ENCODE measurements at places on chromosomes 6 and 20.

GRCh38 chr6:36716476-36717093 lies 19.0 kb downstream of the RAB44 start:
- no peak for DNase-seq

DNA sequence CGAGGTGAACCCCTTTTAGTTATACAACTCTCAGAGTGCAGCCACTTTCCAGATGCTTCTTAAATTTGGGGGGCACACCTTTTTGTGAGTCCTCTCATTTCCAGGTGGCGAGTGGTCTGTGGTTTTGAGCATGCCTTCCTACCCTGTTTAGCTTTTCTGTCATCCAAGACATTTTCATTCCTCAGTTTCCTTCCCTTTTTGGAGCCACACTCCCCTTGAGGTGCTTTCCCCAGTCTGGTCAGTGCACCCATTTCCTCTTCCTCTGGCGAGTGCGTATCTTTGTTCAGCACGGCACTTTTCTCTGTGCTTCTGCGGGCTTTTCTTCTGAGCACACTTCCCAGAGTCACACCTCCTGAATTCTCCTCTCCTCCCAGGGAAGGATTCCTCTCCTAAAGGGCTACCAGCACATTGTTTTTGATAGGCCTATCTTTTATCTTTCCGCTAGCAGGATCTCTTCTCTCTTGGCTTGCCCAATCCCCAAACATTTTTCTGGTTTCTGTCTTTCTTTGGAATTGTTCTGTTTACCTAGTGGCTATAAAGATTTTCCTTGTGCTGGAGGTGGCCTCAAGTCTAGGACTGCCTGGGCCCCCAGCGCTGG lies 1.4 kb downstream of the PHF20 start:
- DNase-seq, result no peak

DNA sequence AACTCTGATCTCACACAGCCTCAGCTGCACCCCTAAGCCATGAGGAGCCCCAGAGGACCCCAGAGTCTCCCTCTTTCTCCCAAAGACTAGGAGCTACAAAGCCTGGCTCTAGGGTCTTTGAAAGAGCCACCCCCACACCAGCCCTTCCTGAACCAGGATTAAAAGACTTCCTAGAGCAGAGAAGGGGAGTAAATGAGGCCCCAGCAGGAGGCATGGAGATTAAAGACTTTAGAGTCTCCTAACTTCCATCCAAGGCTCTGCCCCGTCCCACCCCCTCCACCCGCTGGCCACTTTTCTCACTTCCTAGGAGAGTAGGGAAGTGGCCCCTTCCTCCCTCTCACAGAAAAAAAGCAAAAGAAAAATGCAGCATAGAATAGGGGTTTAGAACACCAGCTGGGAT lies 1.7 kb downstream of the PREX1 start:
- DNase-seq, result no peak

DNA sequence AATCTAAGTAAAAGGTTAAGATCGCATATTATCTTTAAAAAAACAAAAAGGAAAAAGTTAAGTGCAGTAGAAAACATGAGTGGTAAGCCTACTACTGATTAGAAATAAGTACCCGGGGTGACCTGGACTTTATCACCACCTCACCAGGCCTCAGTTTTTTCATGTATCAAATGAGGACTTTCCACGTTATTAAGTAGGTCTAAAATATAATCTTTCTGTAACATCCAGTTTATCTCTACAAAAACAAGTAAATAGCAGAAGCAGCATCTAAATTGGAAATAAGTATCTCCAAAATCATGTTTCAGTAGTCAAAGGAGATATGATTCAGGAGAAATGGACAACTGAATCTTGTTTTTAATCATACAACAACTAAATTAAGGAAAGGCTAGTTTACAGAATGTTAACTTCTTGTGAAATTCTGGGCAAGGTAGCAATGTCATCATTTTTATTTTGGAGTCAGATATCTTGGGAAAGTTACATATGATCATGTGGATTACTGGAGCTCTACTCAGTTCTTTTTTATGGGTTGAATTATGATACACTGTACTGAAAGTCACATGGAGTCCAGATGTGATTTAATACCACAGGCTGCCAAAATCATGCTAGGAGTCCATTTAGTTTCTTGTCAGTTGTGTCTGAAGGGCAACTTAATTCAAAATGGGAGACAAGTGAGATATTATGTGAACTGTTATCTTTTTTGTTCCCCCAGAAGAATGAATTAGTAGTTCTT lies 114.7 kb upstream of the PRL start:
- DNase-seq, result no peak

DNA sequence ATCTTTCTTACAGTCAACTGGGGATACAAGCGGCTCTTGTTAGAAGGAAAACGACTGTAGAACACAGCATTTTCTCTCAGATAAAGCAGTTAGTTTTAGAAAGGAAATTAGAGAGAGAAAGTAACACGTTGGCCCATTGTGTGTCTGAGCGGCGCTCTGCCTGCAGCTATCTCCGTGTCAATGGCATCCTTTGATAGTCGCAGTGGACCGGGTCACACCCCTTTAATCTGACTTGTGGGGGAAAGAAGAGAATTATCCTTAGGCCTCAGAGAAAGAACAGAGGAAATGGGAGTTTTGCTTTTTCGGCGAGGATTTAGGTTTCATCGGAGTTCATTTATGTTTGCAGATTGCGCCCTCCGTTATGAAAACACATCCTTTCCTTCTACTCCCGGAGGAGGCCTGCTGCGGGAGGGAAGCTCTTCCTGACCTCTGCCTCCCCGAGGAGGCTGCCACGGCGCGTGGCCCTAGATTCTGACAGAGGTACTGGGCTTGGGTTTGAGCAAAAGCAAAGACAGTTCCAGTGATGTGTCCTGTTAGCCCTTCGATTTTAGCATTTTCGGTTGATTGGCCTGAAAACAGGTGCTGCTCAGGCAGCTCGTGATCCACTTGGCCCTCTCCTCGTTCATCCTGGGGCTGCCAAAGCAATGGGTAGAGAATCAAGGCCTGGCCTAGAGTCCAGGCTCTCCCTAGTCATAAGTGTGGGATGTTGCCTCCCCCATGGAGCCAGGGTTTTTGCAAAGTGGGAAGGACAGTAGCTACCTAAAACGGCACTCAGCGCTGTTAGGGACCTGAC lies 74.9 kb downstream of the ZDHHC14 start:
- DNase-seq, result no peak

DNA sequence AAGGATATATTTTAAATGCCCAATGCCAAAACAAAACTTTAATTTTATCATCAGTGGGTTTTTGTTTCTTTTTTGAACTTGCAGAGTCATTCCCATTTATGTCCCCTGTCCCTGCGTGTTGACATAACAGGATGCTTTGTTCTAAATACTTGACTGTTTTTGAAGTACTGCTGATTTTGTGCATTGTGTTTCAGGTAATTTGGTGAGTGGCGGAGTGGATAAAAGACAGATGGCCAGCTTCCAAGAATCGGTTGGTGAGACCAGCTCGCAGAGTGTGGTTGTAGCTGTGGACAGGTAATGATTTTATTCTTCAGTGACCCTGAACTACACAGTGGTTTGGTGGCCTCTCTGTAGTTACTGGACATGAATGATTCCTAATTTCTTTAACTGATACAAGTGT lies 50.5 kb upstream of the CSE1L start:
- no peak for DNase-seq

DNA sequence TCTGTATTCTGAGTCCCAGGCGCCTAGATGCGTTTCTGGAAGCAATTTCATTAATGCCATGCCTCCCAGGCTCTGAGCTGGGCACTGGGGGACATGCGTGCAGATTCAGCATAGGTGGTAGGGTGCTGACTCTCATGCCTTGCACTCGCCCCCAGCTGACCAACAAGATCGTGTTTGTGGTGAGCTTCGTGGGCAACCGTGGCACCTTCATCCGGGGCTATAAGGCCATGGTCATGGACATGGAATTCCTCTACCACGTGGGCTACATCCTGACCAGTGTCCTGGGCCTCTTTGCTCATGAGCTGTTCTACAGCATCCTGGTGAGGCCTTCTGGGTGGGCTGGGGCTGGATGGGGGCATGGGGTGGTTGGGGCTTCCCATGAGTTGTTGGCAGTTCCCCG lies 21.6 kb downstream of the UQCC2 start:
- DNase-seq, result no peak
